Upper lobe of left lung (tissue), 6 donors: ENCODE measurements at places on chromosomes 1 and 21.
A peak's percentile ranks its signal among the peaks of the same experiment; 100 is the strongest.

DNA sequence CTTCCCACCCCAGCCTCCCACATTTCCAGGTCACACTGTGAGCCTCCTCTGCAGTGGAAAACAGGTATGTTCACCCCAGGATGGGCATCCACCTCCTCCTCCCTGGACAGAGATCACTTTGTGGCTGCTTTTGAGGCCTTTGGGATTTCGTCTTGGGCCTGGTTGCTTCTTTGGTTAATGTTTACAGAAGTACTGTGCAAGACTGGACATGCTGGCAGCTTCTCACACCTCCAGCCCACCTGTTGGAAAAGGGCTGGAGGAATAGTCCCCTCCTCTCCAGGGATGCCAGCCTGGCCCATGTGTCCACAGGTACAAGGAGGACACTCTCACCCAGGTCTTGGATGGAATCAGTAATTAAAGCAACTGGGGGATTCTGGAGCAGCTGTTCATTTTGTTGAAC, 56.1 kb downstream of the KAZN start:
- no peak for DNase-seq

DNA sequence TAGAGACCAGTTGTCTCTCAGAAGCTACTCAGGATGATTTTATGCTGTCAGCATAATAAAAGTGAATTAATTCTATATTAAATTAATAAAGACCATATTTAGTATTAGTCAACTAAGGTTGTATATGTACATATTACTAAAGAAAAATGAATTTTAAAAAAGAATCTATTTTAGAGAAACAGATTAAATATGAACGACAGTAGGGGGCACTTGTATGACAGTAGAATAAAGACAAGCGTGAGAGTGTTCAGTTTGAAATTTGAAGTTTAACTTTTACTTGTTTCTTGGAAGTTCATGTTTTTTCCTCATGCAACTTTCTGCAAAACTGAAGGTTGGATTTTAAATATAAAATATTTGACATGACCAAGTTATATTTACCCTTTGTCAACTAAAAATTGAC, 67.9 kb upstream of the MACF1 start:
- DNase-seq: no peak

- DNase-seq: no peak
Observed at GRCh38 chr1:36802018-36802417, 232.3 kb downstream of the GRIK3 start.

GRCh38 chr1:55064861-55065263, 25.5 kb downstream of the PCSK9 start:
- no peak for DNase-seq

GRCh38 chr1:12629985-12630760, 12.2 kb upstream of the DHRS3 start:
- no peak for DNase-seq

DNA sequence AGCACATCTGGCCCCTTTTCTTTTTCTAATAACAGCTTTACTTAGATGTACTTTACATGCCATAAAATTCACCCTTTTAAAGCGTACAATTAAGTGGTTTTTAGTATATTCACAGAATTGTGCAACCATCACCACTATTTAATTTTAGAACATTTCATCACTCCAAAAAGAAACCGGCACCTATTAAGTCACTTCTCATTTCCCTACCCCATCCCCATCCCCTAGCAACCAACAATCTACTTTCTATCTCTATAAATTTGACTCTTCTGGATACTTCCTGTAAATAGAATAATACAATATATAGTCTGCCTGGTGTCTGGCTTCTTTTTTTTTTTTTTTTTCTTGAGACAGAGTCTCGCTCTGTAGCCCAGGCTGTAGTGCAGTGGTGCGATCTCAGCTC, 59.5 kb upstream of the ENAH start:
- DNase-seq: no peak

GRCh38 chr1:158145173-158145719, 35.4 kb upstream of the CD1D start:
- DNase-seq: no peak

DNA sequence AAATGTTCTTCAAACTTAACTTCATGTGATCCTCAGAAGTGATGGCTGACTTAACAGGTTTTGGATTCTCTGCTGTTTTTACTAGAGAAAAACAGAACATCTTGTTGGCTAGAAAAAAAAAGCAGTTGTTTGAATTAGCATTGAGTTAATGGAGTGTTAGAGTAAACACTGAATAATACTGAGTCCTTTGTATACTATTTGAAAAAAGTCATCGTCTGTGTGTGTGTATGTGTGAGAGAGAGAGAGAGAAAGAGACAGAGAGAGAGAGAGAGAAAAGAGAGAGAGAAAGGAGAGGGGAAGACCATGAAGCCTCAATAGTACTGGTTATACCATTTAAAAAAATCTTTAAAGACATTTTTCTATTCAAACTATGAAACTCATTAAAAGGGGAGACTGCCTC, 10.4 kb downstream of the ZNF697 start:
- no peak for DNase-seq

DNA sequence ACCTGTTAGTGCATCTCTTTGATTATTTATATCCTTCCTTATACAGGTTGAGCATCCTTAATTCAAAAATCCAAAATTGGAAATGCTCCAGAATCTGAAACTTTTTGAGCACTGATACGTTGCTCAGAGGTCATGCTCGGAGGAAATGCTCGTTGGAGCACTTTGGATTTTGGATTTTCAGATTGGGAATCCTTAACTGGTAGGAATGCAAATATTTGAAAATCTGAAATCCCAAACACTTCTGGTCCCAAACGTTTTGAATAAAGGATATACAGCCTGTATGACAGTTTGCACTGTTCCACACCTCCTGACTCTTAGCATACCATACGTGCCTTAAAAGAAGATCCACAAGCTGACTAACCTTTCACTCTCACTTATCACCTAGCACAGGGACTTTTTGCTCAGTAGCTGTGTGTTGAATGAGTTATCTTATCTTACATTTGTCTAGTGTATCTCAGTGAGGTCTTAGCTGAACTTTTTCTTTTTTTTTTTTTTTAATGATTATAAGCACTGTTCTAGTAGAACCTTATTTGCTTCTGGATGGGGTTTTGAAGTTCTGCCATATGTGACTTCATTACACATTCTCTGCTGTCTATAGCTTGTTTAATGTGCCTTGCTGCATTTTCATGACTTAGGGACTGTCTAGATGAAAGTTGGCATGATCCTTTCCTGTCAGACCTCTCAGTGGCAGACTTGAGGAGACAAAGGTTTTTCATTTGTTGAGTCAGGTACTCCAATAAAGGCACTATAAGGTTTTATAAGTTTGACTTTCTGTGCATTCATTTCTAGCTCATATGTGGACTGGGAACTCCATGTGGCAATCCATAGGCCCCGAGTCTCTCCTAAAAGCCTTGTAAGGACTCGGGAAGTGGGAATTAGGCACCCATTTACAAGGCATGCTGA, 21.6 kb downstream of the PTGFRN start:
- no peak for DNase-seq

DNA sequence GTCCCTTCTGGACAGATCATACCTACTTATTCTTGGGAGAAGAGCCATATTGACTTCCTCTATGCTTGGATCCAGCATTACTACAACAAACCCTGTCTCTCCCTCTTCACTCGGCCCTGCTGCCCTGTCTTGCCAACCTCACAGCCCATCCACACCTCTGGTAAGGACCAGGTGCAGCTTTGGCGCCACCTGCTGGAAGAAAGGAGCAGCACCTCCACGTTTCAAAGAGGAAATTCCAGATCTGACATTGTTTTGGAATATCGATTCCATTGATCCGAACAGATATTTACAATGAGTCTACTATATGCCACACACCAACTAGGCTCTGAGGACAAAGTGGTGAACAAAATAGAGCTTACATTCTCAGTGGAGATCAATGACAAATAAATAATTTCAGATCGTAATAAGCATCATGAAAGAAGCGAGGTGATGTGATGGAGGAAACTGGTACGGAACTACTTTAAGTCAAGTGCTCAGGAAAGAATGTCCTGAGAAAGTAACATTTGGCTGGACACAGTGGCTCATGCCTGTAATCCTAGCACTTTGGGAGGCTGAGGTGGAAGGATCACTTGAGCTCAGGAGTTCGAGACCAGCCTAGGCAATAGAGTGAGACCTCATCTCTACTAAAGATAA, 18.7 kb downstream of the MFSD2A start:
- peak; percentile 84 for DNase-seq

DNA sequence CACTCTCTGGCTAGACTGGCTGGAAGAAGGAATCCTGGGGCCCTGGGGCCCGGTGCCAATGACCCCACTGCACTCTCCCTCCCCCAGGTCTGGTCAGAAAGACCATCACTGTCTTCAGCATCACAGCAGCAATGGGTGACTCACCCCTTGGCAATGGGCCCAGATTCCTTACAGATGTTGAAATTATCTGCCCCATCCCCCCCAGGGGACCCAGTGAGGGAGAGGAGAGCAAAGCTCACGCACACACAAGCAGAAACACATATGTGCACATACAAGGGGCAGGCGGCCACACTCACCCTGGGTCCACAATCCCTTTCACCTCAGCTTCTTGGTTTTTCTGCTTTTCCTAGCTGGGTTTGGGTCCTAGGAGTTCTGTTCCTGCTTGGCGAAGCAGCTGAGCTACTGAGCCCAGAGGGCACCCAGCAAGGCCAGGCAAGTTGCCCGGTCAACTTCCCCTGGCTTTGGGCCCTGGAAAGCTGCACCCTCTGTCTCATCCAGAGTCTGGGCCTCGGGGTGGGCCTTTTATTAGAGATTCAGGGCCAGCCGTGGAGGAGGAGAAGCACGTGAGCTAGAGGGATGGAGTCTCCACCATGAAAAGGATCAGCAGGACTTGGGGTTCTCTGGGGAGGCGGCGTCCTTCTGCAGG, 2.6 kb downstream of the COL16A1 start:
- no peak for DNase-seq

DNA sequence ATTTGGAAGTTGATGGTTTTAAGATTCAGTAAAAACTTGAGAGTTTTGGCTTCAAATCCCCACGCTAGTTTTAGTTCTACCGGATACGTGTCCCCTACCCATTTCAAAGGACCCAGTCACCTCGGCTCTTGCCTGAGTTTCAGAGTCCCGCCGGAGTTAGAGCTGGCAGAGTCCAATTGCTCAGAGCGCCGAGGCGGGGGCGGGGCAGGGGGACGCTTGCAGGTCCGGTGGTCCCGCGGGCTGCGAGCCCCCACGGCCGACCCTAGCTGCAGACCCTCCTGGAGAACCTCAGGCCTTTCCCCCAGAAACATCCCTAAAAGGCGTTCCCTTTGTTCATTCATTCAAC, 765 bp upstream of the VPS45 start:
- peak; percentile 90 for DNase-seq

GRCh38 chr1:171329251-171329650, 15.3 kb downstream of the FMO4 start:
- no peak for DNase-seq

DNA sequence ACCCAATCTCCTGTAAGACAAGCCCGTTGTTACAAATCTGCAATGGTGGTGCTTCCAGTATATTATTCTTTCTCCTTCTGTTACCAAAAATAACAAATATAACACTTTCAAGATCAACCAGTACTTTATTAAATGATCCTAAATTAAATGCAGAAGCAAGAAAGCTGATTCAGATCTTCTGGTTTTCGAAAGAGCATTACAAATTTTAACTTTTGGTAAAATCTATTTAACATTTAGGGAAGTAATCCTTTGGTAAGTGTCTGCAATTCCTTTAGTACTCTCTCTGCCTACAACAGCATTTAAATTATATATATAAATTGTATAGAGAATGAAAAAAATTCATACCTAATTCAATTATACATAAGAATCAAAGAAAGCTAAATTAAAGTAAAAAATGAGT, 198.6 kb upstream of the HMCN1 start:
- no peak for DNase-seq

DNA sequence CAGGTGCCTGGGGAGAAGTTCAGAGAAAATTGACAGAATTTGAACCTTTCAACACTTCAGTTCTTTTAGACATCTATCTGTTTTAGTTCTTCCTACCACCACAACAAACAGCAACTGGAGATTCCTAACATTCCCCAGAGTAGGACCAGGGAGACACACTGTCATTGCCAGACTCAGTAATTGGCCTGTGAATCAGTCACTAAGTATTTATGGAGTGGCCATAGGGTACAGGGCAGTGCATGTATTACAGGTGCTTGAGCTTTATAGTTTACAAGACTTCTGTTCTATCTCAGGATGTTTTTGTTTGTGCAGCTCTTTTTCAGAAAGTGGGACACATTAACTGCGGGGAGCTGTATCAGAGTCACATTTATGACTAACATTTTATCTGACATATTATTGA, 1.7 kb downstream of the CDC14A start:
- DNase-seq: no peak

GRCh38 chr1:12145616-12146342, 21.0 kb upstream of the TNFRSF1B start:
- no peak for DNase-seq

GRCh38 chr1:233240829-233241682, 54.5 kb downstream of the PCNX2 start:
- peak; percentile 76 for DNase-seq

DNA sequence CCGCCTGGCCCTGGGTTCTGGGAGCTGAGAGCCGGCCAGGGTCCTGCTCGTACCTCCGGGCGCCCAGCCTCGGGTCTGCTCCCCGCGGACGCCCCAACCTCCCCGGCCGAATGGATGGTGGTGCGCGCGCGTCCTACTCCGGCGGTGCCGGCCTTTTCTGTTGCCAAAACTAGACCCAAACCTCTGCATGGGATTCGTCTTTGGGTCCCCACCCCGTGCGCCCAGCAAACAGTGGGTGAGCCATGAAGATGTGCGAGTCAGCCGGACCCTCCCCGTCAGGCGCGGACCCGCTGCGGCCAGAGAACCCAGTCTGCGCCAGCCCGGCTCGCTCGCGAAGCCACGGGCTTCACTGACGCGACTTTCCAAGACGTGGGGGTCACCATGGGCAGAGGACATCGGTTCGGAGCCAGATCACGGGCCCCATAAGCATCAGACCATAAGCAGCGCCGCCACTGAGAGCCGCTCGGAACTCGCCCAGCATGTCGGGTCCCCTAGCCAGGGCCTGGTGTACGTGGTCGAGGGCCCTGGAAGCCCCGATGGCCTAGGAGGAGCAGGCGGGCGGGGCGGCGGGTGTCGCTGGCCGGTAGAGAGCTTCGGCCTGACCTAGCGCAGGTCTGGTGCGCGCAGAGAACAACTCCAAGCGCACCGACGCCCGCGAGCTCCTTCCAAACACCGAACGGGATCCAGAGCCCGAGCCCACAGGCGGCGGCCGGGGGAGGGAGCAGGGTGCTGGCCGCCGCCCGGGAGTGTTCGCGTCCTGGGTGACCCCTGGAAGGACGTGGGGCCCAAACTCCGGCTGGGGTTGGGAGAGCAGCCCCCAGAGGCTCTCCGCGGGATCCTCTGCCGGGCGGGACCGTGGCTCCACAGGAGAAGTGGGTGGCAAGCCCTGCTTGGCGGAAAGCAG, 1.0 kb upstream of the TP73 start:
- no peak for DNase-seq
